NCI-H2081 (cell line): ENCODE measurements at places on chromosomes 3 and 15.

GRCh38 chr3:171186383-171186782, 159.9 kb upstream of the SLC2A2 start:
- DNase-seq: no peak

GRCh38 chr3:177804646-177805045, 607.4 kb upstream of the TBL1XR1 start:
- no peak for DNase-seq

DNA sequence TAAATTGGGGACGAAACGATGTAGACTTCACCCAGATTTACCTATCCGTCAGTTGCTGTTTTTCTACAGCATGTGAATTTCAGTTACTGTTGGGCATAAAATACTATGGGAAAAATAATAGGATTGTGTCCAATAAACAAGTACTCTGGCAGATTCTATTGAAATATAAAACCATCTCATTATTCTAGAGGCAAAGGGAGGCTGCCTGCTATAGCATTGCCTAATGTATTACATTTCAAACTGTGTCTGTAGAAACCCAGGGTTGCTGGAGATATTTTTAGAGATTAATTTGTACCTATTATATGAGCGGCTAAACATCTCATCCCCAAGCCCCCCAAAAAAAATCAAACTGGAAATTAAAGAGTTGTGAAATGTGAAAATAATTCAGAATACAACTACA, 159.6 kb upstream of the IL12A start:
- DNase-seq: peak; percentile 36

DNA sequence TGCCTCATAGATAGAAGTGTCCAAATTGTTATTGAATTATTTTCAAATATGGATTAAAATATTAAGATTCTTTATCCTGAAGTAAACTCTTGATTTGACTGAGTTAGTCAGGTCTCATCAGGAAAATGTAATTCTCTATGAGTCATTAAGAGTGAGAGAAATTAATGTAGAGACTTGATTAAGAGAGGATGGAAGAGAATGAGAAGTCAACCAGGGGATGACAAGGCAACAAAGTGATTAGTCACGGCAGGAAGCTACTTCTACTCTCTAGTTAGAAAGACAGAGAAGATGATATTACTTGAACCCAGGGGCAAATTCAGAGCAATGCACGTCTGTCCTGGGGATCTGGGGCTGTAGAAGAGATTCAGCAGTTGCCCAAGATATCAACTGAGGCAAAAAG, 202.5 kb downstream of the LSAMP start:
- no peak for DNase-seq

DNA sequence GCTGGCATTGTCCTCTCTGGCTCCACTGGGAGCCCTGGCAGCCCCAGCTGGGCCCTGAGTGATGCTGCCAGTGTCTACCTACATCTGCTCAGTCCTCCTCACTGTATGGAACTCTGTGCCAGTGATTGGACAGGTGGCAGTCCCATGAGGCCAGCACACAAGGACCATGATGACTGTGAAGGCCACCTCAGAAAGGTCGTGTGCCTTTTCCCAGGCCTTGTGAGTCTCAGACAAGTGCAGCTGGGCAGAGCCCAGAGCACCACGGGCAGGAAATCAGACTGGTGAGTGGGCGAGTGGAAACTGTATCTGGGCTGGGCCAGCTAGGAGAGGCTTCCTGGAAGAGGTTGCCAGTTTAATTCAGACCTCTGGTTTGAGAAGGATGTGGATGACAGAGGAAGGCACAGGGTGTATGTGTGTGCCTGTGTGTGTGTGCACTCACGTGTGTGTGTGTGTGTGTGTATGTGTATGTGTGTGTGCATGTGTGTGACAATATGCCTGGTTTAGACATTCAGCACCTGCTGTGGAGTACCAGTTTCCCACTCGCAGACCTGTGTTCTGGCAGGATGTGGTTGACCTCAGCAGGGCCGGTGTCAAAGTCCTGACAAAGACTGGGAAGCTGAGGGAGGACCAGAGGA, 7.0 kb downstream of the MAPKAPK3 start:
- DNase-seq: no peak

- peak; percentile 26 for DNase-seq
Observed at GRCh38 chr3:14371573-14372474, 30.6 kb upstream of the SLC6A6 start.

- DNase-seq: no peak
Observed at GRCh38 chr15:80990955-80991354, 1.3 kb upstream of the MESD start.

DNA sequence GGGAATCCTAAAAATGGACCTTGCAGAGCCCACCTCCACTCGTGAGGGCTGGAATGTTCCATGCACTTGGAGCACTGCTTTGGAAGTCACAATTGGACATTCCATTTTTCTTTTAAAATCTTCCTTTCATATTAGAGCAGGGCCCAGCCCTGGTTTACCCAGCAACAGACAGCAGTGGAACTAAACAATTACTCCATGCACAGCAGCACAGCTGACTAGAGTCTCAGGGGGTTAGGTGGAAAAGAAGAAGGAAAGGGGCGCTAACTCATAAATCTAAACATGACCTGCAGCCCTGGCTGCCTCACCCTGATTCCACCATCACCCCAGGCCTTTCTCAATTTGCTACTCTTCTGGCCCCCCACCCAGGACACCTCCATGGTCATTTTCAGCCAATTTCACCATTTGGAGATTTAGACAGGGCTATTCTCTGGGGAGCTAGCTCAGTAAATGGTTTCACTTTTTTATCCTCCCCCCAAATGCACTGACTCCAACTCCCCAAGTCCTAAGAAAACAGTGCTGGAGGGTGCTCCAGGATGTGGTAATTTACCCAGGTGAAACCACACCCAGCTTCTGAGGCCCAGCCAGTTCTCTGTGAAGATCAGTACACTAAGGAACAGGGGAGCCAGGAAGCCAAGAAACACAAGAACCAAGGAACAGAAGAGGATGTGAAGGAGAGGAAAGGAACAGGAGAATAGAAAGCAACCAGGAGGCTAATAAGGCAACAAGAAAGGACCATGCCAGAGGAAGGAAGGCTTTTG, 1.6 kb upstream of the LRRC31 start:
- DNase-seq: no peak

GRCh38 chr3:70097084-70097483, 97.6 kb downstream of the SAMMSON start:
- peak; percentile 20 for DNase-seq

GRCh38 chr3:101803173-101803782, 24.3 kb downstream of the NXPE3 start:
- DNase-seq: peak; percentile 79

- DNase-seq: no peak
Observed at GRCh38 chr15:58410353-58410752, 21.4 kb upstream of the LIPC start.

DNA sequence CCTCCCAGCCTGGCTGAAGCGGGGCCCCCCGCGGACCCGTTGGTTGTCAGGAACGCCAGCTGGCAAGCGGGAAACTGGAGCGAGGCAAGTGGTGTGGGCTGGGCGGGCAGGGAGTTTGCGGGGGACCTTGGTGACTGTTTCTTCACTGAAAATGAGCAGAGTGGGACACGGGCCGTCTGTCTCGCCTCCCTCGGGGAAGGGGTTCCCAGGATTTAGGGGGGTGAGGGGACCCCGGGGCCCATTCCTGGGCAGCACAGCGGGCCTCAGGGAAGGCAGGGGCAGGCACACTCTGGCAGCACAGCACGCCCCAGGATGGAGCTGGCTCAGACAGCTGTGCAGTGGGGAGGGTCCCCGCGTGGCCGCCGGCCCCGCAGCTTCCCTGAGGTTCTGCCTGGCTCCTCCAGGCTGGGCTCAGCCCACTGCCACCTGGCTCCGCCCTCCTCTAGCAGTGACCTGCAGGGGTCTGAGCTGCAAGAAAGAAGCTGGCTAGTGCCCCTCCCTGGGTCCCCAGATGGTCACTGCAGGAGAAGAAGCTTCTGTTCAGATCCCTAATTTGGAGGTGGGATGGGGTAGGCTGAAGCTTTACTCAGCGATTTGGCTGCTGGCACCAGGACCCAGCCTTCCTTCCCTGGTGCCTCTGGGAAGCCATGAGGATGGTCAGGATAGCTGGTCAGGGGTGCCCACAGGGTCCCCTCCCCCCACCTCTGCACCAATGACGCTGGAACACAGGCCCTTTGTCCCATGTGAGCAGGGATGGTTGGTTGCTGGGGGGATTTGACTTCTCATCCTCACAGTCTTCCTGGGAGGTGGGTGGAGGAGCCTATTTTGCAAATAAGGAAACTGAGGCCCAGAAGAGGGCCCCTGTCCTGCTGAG, 90.4 kb downstream of the TBC1D2B start:
- DNase-seq: no peak

DNA sequence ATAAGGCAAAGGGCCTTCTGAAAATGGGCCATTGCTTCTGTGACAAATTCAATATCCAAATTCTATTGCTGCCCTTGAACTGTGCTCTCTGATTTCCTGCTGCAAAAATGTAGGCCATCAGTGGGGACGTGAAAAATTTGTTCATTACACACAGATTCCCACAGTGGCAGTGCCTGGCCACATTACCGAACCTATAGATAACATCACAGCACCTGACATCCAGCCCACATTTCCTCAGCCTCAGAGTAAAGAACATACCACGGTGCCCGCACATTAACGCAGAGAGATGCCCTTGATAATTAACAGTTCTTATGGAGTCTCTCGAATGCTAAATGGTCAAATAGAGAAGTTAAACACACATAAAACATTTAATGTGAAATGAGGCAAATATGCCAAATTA, 931.6 kb upstream of the CFAP20DC start:
- no peak for DNase-seq

DNA sequence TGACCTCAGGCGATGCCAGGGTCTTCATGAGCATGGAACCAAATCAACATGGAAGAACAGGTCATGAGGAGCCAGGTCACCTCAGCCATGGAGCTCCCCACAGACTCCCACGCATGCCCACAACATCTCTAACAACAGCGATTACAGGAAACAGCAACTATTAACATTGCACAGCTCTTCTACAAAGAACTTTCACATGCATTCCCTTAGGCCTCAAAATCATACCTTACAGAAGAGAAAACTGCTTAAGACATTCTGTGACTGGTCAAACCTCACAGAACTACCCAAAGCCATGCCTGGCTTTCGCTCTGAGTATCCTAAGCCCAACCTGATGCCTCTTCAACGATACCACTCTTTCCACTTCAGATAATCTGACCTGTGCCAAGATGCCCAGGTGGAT, 117.8 kb downstream of the OXNAD1 start:
- no peak for DNase-seq

DNA sequence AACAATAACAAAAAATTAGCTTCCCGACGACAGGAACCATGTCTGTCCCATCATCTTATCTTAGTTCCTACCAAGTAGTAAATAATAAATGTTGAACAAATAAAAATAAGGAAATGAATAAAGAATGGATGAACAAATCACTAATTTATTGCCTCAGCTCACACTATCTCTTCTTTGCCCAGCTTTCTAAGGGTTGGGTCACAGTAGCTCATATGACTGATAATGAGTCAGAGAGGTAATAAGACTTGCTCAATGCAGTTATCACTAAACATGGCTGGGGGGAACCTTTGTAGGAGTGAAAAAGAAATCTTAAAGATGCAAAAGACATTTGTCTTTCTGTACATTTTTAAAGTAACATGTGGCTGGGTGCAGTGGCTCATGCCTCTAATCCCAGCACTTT, 182.2 kb downstream of the WDR76 start:
- DNase-seq: no peak

DNA sequence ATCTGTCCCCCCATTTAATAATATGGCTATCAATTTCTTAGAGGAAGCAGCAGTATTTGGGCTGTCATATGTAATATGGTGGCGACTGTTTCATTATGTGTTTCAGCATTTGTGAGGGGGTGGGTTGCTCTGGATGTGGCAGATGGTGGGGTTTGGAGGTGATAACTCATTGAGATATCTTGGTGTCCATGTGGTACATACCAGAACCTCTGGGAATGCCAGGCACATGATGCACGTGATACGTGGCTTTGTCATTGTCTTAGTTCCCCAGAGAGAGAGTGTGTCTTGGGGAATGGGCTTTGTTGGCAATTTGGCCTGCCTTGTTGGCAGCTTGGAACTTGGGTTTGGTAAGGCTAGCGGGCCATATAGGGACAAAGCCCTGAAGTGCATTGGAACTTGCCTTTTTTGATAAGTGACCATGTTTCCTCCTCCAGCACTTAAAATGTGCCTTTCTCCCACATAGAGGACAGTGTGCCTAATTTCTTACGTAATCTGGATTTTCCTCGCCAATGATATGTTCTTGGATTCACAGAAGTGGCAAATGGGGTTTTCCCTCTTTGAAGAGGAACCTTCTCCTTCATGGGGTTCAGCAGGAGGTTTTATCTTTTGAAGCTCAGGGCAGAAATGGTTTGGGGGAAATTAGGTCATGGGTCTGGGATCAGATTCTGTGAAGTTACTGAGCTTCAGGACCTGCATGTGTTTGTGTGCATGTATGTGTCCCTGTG, 79.5 kb downstream of the DNASE1L3 start:
- no peak for DNase-seq

GRCh38 chr3:61983479-61983878, 389.9 kb downstream of the FEZF2 start:
- DNase-seq: no peak

- no peak for DNase-seq
Observed at GRCh38 chr3:51955893-51956770, 951 bp downstream of the GPR62 start.

DNA sequence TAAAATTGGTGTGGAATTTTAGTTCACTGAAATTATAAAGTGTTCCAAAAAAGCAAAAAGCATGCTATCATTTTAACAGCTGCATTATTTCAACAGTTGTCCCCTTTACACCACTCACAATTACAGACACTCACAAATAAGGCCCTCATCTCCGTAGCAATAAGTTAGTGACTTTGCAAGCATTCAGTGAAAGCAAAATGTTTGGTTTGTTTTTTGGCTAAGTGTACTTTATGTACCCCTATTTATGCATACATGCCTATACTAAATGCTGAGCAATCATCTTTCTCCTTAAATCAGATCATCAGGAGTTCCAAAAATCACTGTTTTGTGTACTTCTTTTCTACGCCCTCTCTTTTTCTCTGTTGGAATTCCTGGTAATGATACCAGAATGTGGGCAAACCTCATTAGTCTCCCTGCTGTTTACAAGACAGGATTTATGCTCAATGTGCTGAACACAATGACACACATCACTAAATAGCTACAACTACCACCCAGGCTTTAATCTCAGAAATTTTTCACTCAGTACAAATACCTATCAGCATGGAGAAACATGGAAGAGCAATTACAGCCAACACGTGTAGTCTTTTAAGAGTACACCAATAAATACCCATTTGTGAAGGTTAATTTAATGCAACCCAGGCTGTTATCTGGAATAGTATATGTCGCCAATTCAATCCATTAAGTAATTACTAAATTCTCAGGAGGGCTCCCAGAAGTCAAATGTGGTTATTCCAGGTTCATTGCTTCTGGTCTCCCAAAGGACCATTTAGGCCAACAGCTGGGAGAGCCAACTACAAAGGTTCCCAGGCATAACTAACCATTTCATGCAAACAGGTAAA, 12.0 kb downstream of the ALDH1A2 start:
- DNase-seq: no peak
